ENCODE measurements at places on chromosomes 4 and X.

GRCh38 chr4:168648929-168649328 is 152.1 kb downstream of the PALLD start:
- no peak for DNase-seq

GRCh38 chrX:69321006-69321655 is 155.9 kb upstream of the PJA1 start:
- DNase-seq = no peak

DNA sequence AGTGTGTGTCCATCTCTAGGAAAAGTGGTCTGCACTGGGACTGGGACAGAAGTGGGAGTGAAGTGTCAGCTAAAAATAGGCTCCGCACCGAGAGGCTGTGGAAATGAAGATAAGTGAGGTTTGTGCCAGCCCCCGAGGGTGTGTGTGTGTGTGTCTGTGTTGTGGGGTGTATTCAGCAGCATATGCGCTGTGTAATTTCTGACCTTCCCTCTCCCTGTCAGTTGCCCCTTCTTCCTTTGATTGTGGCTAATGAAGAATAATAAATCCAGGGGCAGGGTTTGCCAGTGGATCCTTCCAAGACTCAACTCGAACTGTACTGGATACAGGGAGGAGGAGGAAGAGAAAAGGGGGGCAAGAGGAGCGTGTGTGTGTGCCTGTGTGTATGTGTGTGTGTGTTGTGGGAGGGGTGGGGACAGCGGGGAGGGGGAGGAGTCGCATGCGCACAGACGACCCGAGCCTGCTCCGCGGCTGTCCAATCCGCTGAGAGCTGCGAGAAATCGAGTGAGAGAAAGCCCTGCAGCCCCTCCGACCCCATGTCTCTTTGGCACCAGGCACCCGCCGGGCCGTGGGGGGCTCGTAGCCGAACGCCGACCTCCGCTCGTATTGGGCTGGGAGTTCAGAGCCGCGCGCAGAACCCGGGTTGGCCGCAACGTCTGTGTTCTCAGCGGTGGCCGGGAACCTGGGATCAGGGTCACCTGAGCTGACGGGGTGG is 916 bp upstream of the POU4F2 start:
- no peak for DNase-seq

DNA sequence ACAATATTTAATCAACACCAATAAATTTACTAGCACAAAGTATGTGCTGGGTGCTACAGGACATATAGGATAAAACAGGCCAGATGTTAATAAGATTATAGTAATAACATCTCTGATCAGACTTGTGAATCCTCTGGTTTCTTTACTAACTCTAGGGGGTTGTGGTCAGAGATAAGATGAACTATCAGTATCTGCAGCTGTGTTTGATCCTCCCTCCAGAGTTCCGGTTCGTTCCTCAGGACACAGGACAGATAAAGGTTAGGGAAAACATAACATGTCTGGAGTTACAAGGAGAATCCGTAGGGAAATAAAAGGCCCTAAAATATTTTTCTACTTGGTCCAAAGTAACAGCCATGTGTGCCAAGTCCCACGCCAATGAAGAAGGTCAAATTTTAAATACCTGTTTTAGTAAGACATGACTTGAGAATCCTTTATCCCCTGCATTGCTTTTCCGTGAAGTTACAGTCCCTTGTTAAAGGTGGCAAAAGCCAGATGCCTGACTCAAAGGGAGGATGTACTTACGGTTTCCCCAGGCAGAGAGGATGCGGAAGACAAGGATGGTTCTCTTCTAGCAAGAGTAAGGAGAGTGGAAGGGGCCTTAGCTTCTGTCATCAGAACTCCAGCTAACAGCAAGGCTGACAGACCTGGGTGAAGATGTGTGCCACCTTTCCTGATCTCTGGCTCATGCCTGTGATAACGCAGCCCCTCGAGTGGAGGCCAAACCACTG is 44.4 kb downstream of the KIAA0232 start:
- DNase-seq = no peak

GRCh38 chrX:154990496-154990895 is 32.0 kb downstream of the F8 start:
- DNase-seq = no peak

DNA sequence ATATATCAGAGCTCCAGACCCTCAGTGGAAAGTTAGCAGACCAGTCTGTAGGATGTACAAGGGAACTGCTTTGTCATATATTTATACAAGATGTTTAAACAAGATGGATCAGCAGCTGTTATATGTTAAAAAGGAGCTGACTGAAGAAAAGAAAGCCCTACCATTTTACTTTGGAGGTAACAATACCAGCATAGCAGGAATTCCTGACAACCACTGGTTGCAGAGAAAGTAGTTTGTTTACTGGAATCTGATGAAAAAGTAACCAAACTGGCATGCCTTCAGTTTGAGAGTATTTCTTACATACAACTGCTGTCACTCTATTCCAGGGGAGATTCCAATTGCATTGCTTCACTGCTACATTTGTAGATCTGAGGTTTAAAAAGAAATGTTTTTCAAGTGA is 49.5 kb upstream of the GABRQ start:
- DNase-seq = no peak

DNA sequence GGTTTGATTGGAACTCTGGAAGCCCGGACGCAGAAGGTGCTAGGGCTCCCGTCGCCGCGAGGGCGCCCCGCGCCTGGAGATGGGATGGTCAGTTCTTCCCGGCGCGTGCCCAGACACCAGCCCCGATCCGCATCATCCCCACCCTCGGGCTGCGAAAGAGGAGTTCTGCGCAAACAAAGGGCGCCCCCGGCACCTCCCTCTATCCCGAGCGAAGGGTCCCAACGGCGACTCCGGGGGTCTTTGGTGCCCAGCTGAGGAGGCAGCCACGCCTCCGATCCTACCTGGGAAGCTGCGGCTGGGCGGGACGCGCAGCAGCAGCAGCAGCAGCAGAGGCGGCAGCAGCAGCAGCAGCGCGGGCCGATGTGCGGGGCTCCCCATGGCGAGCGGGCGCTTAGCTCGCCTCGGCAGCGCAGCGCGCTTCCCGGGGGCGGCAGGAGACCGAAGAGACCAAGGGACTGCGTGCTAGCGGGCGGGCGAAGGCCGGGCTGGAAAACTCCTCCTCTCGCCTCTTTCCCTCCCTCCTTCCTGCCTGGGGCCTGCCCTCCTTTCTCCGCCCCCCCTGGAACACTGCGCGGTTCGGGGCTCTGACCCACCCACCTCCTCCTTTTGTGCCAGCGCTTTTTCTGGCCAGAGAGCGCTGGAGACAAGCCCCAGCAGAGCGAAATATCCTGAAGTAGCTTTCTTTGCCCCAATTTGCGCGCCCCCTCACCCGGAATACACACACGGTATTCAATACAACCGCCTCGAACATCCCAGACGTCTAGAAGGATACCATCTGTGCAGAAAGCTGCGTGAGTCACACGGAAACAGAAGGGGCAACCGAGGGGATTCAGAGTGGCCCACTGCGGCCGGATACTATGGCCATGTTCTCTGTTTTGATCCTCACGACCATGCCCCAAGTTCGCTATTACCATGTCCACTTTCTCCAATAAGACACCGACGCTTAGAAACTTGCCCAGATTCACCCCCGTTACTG is at the start of gene SRPX:
TSS of gene SRPX (minus strand) at position 457 of the 976 bp plus-strand sequence. CDS start at position 378, 79 bp downstream.
- DNase-seq = peak; percentile 58

GRCh38 chr4:140038031-140038533 is 115.9 kb downstream of the MAML3 start:
- DNase-seq = no peak

- DNase-seq = no peak
Observed at GRCh38 chr4:17599826-17600225, 14.6 kb upstream of the MED28 start.

GRCh38 chr4:40923316-40924095 is 173.8 kb downstream of the NSUN7 start:
- DNase-seq = peak; percentile 39

GRCh38 chrX:3514996-3515395 is 168.5 kb upstream of the MXRA5 start:
- no peak for DNase-seq

- no peak for DNase-seq
Observed at GRCh38 chrX:136778916-136779315, 1.8 kb downstream of the ARHGEF6 start.

- no peak for DNase-seq
Observed at GRCh38 chr4:186258216-186258811, 7.7 kb upstream of the F11 start.

DNA sequence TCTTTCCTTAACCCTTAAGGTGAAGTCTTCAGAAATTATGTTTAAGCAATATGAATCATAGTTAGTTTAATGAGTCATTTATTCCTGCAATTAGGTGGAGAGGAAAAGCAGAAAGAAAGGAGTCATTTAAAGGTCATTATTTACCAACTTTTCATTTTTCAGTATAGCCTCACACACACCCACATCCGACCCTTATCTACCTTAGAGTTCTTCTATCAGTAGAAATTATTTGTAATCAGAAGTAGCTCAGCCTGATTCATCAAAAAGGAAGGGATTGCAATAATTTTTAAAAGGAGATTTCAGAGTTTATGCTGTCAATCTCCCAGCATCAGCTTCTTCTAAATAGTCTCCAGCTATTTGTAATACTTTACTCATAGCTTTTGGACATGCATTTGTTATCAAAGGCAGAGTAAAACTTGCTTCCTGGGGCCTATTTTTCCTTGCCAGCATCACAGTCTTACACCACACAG is 5.9 kb downstream of the ANXA10 start:
- DNase-seq = no peak

- DNase-seq = no peak
Observed at GRCh38 chr4:24914460-24914859, 1.6 kb upstream of the CCDC149 start.

- DNase-seq = no peak
Observed at GRCh38 chrX:29724316-29724715, 491.0 kb upstream of the MAGEB2 start.

DNA sequence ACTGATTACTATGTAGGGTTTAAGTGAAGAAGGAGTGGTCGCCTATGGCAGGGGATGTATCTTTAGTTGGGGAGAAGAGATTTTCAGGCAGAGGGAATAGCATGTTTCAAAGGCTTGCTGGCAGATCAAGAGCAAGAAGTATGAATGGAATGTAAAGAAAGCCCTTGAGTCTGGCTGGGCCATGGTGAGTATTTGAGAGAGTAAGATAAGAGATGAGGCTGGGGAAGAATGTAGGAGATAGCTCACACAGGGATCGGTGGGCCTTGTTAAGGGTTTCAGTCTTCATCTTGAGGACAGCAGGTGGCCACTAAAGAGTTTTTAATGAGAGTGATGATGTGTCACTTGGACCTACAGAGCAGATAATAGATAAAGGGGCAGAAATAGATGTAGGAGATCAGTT is 319.1 kb upstream of the RPS6KA3 start:
- DNase-seq = no peak

DNA sequence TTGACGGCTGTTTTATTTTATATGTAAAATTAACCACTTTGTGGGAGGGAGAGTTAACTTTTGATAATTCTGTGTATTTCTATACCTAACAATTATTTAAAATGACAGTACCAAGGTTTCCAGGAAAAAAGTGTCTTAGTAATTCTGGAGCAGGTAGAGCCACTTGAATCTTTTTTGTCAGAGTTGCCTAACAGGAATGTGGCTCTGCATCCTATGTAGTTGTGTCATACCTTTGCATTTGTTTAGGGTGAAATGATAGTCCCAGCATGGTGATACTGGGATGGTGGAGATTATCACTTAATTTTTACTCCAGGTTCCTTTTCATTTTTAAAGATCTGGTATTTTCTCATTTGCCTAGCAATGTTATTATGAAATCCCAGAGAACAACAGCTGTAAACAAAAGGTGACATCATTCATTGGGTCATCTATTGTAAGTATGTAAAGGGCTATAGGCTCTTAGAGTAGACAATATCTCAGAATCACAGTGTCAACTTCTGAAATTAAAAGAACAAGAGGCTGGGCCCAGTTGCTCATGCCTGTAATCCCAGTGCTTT is 9.6 kb downstream of the SGMS2 start:
- DNase-seq = no peak

GRCh38 chr4:72374159-72374558 is 194.9 kb downstream of the ADAMTS3 start:
- DNase-seq = no peak

DNA sequence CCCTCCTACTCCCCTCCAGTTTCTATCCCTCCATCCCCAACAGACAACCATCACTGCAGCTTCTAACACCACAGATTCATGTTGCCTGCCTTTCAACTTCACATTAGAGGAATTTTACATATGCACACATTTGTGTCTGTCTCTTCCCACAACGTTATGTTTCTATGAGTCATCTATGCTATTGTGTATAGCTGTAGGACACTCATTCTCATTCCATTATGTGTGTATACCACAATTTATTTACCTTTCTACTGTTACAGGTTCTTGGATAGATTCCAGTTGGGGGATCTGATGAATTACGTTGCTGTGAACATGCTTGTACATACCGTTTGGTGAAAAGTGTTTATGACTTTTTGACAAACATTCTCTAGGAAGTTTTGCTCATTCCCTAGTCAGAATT is 58.8 kb upstream of the TRPC3 start:
- DNase-seq = no peak

GRCh38 chr4:114027596-114027995 is 48.1 kb upstream of the ARSJ start:
- DNase-seq = no peak
